ENCODE measurements at places on chromosomes 13 and 19. TPM values are rescaled to one million over a fixed set of nuclear protein-coding genes. Genes with fewer than 3 reads are reported as not detected.

DNA sequence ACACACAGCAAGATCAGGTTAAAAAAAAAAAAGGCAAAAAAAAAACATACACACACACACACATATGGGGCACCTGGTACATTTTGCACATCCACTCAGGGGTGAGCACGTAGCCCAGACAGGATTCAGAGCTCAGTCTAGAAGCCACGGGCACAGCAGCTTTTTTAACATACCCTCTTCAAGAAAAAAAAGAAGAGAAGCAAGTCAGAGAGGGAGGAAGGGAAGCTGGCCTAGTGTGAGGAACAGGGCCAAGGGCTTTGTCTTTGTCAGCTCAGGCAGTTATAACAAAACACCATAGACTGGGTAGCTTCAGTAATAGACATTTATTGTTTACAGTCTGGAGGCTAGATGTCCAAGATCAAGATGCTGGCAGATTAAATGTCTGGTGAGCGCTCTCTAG lies 2.3 kb upstream of the TPM4 start:
- DNase-seq = peak; percentile 49

GRCh38 chr13:29436721-29437280 lies 158.7 kb downstream of the SLC7A1 start:
- no peak for DNase-seq

GRCh38 chr19:49515767-49516166 lies 3.3 kb downstream of the FCGRT start:
- peak; percentile 50 for DNase-seq

- DNase-seq = no peak
These were observed 88.3 kb upstream of the TEX29 start for GRCh38 chr13:111232191-111232590.

GRCh38 chr19:9650345-9650744 lies 24.6 kb downstream of the ZNF562 start:
- no peak for DNase-seq

DNA sequence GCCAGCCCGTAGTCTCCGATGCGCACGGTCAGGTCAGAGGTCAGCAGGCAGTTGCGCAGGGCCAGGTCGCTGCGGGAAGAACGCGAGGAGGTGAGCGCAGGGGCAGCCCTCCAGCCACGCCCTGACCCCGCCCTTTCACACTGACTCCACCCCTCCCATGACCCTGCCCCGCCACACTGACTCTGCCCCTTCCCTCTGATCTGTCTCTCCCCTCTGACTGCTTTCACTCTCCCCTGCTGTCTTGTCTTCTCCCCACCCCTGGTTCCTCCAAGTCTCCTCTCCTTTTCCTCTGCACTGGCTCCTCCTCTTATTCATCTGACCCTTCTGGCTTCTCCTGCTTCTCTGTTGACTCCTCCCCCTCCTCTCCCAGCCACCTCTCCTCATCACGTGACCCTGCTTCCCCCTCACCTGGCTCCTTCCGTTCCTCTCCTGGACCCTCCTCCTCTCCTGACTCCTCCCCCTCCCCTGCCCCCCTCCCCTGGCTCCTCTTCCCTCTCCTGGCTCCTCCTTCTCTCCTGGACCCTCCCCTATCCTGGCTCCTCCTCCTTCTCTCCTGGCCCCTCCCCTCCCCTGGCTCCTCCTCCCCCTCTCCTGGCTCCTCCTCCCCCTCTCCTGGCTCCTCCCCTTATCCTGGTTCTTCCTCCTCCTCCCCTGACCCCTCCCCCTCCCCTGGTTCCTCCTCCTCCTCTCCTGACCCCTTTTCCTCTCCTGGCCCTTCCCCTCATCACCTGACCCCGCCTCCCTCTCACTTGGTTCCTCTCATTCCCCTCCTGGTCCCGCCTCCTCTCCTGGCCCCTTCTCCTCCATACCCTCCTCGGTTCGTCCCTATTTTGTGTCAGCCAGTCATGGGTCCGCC lies 9.9 kb downstream of the LMTK3 start:
- no peak for DNase-seq

DNA sequence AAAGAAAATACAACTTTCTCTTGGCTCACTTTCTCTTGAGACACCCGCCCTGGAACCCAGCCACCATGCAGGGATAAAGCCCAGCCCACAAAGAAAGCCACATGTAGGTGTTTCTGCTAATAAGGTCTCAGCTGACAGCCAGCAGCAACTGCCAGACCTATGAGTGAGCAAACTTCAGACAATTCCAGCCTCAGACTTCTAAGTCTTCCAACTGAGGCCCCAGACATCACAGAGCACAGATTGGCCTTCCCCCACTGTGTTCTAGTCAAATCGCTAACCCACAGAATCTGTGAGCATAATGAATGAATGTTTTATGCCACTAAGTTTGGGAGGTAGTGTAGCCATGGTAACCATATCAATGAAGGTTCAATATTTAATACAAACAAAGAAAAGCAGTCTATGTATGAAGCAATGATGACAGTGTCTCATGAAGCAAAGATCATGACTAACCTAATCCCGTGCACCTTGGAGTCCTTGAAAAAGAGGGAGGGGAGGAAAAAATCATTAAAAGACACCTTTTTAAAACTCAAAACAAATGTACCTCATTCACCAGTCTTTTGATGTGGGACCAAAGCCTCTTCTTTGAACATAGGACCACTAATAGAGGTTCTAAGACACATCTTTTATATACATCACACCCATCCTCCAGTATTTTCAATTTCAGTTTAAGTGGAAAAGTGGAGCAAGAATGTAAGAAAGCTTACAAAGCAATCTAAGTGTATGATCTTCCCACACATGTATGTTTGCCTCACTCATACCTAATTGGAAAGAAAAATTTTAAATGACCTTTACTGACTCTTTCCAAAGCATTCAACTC lies 6.2 kb downstream of the MRPS31 start:
- DNase-seq = no peak

DNA sequence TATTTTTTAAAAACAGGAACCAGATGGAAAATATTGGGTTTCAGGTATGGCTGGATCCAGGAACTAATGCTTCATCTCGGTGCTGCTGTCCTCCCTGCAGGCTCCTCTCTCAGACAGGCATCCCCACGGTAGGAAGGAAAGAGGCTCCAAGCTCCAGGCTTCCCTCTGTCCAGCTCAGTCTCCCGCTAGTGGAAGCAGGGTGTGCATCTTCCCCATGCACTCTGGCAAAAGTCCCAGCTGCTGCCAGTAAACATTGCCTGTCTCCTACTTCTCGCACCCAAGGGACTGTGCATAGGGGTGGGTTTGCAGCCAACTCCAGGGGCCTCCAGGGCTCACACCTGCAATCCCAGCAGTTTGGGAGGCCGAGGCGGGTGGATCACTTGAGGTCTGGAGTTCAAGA lies 29.2 kb downstream of the IL12RB1 start:
- DNase-seq = no peak

DNA sequence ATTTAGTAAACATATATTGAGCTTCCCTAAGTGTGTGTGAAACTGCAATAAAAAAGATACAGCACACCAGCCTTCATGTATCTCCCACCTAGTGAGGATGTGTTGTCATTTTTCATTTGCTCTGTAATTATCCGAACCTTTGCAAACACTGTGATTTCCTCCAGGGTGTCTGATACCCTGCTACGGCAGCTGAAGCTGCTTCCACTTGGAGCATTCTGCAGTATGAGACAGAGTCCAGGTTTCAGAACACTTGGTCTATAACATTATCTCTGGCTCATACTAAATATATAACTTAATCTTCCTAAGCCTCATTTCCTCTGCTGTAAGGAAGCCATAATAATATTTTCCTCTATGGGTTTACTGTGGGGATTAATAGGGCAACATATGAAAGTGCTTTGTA lies 1338.1 kb upstream of the SLC10A2 start:
- DNase-seq = no peak

DNA sequence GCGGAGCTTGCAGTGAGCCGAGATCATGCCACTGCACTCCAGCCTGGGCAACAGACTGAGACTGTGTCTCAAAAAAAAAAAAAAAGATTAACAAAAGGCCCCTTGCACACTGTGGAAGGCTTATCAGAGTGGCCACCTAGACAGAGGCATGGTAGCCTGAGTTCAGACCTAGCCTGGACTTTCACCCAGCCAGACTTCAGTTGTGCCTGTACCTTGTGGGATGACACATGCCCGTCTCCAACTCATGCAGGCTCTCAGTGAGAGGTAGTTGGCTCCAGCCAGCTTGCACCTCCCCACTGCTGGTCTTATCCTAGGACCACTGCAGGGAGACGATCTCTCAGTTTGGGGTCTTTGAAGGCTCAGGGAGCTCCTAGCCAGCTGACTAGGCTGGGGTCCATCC lies 52.2 kb downstream of the GATAD2A start:
- DNase-seq = no peak

DNA sequence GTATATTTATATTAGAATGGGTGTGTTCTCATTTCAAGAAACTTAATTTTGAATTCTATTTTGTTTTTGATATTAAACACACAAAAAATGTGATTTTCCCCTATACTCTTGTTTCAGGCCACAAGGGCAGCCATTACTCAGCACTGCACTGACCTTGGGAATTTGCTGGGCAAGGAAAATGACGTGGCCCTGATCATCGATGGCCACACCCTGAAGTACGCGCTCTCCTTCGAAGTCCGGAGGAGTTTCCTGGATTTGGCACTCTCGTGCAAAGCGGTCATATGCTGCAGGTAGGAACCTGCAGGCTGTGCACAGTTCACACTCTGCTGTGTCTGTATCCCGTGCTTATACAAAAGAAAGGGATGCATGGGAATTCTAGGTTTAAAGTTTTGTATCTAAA lies 327.3 kb downstream of the ATP8A2 start:
- DNase-seq = no peak

GRCh38 chr13:75830842-75831241 lies 194.7 kb downstream of the LMO7 start:
- DNase-seq = no peak

DNA sequence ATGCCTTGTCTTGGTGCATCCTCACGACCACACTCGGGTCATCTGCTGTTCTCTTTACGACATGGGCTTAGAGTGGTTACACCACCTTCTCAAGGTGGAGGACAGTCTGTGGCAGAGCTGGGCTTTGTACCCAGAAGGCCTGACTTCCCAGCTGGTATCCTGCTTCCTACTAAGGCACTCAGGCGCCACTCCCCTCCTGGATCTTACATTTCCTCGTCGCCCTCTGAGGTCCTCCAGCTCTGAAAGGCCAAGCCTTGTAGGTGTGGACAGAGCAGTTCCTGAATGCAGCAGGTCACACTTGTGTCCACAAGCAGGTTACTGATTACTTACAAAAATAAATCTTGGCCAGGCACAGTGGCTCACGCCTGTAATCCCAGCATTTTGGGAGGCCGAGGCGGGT lies 11.9 kb downstream of the SYCE2 start:
- no peak for DNase-seq

DNA sequence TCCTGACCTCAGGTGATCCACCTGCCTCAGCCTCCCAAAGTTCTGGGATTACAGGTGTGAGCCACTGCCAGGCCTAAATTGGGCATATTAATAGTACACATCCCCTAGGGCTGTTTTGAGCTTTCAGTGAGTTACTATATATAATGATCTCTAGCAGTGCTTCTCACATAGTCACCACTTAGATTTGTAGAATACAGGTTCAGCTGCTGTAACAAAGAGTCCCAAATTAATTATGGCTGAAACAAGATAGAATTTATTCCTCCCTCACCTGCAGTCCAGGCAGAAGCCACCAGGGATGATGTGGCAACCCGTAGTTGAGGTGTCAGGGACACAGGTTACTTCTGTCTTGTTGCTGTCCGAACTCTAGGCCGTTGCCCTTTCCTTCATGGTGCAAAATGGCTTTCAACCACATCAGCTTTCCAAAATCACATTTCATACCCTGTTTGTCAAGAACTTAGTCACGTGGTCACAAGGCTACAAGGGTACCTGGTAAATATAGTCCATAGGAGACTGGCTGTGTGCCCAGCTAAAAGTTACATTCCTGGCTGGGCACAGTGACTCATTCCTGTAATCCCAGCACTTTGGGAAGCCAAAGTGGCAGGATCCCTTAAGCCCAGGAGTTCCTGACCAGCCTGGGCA lies 2.9 kb downstream of the PROSER3 start:
- DNase-seq = no peak

GRCh38 chr13:80029170-80029569 lies 311.8 kb downstream of the SPRY2 start:
- no peak for DNase-seq

- peak; percentile 54 for DNase-seq
These were observed 2.8 kb upstream of the A1BG start for GRCh38 chr19:58355908-58356765.

GRCh38 chr13:103007427-103007762 lies 58.8 kb downstream of the SLC10A2 start:
- no peak for DNase-seq

DNA sequence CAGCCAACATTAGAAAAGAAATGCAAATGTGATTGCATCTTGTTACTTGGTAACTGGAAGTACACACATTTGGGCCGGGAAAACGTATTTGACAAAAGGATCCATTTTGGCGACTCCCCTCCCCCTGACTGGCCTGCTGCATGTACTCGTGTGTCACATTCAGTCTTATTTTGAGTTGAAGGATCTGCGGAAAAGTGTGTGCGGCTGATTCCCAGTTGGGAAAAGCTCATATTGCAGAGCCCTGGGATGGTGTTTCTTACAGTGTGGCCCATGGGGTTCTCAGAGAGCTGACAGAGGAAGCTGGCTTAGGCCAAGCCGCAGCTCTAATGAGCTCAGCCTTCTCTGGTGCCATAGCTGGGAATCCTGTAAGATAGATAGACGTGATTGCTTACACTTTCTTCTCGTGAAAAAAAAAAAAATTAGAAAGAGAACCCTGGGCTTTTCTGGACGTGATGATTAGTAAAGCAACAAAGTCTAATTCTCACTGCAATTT lies 170.3 kb upstream of the ARGLU1 start:
- DNase-seq = no peak

GRCh38 chr13:39676315-39676876 lies 20.9 kb downstream of the COG6 start:
- DNase-seq = peak; percentile 55

GRCh38 chr19:48999481-49000325 lies 6.0 kb downstream of the RUVBL2 start:
- DNase-seq = peak; percentile 64

DNA sequence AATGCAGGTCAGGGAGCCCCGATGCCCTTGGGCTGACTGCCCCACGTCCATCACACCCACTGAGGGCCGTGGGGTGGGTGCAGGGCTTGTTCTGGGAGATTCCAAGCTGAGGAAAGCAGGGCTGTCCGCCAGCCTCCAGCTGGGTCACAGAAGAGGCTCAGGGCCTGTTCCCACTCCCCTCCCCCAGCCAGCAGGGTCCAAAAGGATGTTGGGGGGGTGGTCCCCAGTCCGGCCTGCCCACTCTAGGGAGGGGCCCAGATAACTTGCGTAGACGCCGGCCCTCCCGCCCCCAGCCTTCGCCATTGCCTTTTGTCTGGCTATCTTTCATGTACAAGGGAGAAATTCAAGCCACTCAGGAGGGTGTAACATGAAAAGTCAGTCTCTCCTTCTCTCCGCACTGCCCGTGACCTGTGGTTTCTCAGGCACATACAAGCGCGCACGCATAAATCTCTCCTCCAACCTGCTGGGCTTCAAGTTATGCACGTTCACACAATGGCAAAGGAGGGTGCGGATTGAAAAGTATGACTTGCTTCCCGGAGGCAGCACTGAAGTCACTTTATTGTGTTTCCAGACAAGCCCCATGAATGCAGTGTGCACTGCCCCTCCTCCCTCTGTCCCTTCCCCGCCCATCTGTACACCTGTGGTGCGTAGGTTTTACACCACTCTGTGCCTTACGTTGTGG lies 20.2 kb downstream of the CARM1 start:
- no peak for DNase-seq

TRPC4 gene
- total RNA-seq = 0.42 TPM

IGLON5 gene
- not detected for total RNA-seq

TNFSF13B gene
- 1.2 TPM for total RNA-seq

FLT3LG gene
- 4.7 TPM for total RNA-seq

RDH8 gene
- total RNA-seq = not detected

GNA15 gene
- total RNA-seq = not detected

AP1M2 gene
- not detected for total RNA-seq

Data from endothelial cell of umbilical vein (primary cell).